NCI-H187 (cell line): ENCODE measurements at places on chromosomes 2 and 18.
A peak's percentile ranks its signal among the peaks of the same experiment; 100 is the strongest.

DNA sequence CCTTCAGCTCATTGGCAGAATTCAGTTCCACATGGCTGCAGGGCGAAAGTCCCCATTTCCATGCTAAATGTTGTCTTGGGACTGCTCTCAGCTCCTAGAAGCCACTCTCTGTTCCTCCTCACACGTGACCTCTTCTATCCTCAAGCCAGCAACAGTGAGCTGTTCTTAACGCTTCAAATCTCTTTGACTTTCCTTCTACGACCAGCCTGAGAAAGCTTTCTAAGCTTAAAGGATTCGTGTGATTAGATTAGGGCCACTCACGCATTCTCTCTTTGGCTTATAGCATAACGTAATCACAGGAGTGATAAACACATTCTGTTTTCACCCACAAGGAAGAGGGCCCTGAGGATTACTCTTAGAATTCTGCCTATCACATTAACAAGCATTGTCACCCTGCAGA lies 29.8 kb upstream of the LAMA1 start:
- no peak for DNase-seq

DNA sequence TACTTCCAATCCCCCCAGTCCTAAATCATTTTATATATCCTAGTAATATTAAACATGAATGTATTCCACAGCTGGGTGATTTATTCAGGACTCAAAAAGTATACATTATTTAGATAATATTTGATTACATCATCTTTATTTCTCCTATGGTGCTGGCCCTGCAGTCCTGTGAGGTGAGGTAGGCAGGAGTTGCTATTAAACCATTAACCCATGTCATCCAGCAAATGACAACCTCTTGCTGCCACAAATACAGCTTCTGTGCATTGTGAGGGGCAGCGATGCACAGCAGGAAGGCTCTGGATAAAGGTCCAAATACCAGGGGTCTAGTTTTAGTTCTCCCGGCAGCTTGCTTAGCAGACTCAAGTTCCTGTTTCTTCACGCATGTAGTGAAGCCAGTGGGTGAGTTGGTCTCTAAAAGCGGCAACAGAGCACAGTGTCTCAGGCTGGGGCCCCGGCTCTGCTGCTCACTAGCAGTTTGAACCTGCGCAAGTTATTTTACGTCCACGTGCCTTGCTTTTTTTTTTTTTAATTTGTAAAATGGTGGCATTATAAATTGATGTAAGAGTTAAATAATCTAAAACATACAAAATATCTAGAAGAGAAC lies 36.1 kb downstream of the INSIG2 start:
- DNase-seq, result no peak

GRCh38 chr18:572091-572830 lies 7.9 kb upstream of the CETN1 start:
- no peak for DNase-seq

DNA sequence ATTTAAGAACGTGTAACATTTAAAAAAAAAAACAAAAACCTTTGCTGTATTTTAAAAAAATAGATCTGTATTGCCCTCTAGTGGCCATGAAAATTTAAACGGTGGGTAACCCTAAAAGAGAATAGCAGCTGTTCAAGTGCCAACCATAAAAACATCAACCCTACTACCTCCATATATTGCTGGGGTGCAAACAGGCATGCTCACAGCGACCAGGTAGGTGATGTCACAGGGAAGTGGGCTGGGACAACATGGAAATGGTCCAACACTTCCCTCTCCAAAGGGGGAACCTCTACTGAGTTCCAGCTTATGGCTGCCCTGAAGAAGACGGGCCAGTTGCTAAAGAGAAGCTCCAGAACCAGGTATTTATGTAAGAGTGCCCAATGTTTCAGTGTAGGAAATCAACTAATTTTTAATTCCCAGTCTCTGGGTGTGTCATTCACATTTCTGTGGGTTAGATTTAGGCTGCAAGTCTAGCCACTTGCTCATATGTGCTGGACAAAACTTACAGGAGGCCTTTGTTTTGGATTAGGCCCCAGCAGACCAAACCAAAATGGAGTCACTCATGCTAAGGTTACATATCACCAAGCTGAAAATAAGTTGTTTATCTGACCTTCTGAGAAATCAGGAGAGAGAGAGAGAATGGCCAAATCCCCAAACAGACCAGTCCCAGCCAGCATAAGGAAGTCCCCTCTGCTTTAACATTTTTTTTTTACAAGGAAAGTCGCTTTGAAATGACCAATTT lies 54.5 kb downstream of the SKA1 start:
- no peak for DNase-seq

- DNase-seq, result no peak
Measured at GRCh38 chr2:40128796-40129195, 323.1 kb downstream of the SLC8A1 start.

DNA sequence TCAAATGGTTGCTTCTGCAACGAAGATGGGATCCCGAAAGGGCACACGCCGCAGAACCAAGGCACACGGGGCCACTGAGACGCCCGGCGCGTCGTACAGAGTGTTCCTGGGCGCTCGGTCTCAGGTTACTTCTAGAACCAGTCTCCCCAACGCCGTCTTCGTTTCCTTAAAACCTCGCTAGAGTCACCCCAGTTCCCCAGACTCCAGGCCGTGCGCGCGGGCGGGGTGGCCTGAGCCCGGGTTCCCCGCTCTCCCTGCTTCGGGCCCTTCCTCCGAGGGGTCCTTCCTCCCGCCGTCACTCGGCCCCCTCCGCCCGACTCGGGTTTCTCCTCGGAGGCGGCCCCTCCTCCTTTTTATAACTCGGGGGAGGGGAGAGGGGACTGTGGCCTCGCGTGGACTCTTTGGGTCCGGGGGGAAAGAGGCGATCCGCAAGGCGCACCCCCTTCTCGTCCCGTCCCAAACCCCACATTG lies 774 bp upstream of the FZD7 start:
- DNase-seq, result no peak

- no peak for DNase-seq
Measured at GRCh38 chr2:240603846-240604245, 17.3 kb downstream of the CAPN10 start.

DNA sequence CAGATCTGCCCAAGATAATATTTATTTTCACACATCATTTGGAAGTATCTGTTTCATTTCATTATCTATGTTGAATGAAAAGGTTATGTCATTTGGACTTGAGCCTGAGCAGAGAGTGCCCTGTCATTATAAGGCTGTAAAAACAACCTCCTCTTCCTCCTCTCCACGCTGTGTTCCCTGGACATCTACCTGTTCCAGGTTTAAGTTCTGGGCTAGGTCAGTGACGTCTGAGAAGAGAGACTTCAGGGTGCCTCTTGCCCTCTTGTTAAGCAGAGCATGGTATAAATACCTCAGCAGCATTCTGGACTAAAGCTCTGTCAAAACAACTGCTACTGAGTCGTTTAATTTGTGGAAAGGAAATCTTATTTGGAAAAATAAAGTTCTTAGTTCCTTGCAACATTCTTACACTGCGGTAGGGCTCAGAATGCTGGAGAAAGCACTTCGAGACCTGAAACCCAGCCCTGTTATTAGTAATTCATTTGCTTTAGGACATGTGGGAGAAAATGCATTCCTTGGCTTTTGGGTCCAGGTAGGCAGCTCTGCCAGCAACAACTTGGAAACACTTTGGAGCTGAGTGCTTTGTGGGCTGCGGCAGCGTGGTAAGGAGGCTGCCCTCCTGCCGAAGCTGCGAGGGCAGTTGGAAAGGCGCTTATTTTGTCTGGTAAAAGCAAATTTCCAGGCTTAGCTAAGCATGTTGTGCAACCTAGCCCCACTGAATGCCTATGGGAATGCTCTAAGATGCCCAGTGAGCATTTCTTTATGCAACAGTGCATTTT lies 91.8 kb upstream of the NEDD4L start:
- no peak for DNase-seq

DNA sequence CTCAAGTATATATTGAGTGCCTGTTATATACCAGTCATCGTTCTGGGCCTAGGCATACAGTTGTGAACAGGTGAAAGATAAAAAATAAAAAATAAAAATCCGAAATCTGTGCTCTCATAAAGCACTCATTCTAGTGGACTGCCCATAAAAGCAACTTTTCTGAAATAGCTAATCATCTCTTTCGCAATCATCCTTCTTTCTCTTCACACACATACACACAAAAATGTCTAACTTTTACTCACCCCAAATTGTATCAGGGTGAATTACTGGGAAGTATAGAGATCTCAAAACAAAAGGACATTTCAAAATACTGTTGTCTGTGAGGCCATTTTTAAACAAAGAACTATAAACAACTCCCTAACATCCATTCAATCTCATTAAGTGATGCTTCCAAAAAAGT lies 29.6 kb upstream of the ORC2 start:
- no peak for DNase-seq

- no peak for DNase-seq
Measured at GRCh38 chr2:228866781-228867180, 404.3 kb downstream of the PID1 start.

DNA sequence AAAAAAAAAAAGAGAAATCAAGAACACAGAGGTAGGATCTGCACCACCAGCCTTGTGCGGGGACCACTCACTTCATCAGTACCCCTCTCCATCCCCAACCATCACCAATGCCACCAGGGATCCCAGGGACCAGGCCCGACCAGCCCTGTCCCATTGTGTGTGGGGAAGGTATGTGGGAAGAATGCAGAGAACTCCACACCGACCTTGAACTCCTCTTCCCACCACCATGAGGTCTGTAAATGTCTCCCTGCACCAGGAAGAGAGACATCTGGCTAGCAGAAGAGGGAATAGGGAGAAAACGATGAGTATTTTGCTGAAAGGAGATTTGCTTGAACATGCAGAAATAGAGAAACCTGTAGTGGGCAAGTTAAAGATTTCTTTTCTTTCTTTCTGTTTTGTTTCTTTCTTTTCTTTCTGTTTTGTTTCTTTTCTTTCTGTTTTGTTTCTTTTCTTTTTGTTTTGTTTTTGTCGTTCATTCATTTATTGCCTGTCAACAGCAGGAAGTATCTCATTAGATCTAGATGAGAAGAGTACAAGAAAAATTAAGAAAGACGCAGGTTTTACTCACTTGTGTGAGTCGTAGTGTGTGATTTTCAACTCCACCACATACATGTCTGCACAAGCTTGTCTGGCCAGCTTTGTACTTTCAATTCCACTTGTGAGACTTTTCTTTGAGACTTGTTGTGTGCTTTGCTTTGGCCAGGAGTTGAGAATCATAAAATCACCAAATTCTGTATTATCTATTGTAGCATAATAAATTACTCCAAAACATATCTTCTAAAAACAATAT lies 179.8 kb upstream of the HAAO start:
- no peak for DNase-seq

DNA sequence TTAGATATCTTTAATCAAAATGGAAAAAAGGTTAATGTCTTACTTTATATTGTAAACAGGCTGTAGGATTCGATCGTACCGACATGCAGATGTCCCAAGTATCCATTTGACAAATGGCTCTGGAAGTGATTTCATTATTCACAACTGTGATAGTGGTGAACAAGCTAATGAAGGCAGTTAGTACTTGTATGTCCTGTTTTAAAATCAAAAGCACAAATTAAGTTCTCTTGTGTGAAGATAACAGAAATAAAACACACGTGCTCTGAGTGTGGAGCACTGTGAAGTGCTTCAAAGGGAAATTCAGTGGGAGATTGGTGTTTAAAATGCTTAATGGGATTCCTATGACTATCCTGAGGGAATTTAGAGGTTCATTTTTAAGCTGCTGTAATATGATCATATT lies 8.6 kb upstream of the LRP1B start:
- no peak for DNase-seq

- DNase-seq, result no peak
Measured at GRCh38 chr2:108591163-108591562, 56.9 kb downstream of the LIMS1 start.

- peak; percentile 56 for DNase-seq
Measured at GRCh38 chr2:97936199-97936598, 59.5 kb downstream of the TMEM131 start.

- no peak for DNase-seq
Measured at GRCh38 chr2:216485745-216486144, 12.9 kb upstream of the RPL37A start.

DNA sequence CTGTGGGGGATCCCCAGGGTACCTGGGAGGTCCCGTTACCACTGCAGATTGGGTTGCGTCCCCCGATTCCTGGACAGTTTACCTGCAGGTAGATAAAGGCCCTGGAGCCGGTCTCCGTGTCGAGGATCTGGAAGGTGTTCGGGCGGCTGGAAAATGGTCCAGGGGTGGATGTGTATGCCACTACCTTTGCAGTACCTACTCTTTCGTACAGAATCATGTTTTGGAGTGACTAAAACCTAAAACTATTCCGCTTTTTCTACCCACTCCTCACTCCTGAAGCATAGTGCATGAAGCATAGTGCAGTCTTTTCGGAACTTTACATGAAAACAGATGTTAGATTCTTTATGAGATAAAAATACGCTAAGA lies 418 bp downstream of the WDR75 start:
- no peak for DNase-seq

DNA sequence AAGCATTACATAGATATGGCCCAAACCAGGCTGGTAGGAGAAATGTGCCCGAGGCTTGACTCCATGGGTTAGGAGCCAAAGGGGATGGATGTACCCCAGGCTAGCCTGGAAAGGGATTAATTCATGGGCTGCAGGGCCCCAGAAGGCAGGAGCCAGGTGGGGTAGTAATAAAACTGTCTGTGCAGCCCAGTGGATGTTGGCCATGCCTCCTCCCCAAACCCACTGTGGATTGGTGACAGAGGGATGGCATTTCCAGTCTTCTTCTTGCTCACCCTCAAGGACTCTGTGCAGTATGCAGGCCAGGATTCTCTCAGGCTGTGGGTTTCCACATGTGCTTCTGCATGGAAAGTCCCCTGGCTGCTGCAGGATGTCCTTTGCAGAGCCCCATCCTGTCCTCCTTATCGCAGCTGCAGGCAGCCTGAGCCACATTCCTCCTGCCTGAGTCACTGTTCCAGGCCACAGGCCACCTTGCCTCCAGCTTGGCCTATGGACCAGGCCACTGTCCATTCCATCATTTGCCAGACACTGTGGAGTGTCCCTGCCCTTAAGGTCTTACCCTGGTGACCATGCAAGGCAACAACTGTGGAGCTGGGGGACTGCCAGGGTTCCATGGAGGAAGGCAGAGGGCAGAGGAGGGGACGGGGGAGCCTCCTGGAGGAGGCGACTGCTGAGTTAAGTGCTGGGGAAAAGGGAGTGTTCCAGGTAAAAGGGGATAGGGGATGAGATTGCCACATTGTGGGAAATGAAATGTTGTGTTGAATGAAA lies 38.9 kb downstream of the INO80C start:
- DNase-seq, result no peak

GRCh38 chr2:10941383-10941782 lies 29.6 kb downstream of the KCNF1 start:
- no peak for DNase-seq

DNA sequence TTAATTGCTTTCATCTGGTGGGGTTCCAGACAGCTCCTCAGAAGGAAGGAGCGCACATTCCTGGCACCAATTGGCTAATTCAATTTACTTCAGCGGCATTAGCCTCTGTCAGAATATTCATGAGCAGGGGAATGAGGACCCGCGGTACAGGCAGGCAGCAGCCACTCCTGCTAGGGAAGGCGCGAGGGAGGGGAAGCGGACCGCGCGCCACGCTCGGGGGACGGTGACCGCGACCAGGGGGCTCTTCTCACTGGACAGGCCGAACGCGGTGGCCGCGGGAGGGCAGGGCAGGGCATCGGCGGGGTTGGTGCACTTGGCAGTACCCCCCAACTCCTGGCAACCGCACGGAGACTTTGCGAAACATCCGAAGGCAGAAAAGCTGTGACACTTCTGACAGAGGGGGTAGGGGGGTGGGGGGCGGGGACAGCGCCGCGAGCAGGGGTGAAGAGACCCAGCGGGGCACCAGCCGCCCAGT lies at the start of gene CDH20:
CDH20 (plus strand) TSS at position 160 of the 475 bp plus-strand sequence.
- no peak for DNase-seq

- DNase-seq, result no peak
Measured at GRCh38 chr2:179272406-179273192, 8.0 kb upstream of the SESTD1 start.
